ENCODE measurements at places on chromosomes 5 and 9.

- DNase-seq: peak; percentile 30
These were observed 42.4 kb downstream of the TRIO start for GRCh38 chr5:14185326-14186058.

- DNase-seq: no peak
These were observed 49.3 kb downstream of the CSNK1G3 start for GRCh38 chr5:123561230-123561629.

DNA sequence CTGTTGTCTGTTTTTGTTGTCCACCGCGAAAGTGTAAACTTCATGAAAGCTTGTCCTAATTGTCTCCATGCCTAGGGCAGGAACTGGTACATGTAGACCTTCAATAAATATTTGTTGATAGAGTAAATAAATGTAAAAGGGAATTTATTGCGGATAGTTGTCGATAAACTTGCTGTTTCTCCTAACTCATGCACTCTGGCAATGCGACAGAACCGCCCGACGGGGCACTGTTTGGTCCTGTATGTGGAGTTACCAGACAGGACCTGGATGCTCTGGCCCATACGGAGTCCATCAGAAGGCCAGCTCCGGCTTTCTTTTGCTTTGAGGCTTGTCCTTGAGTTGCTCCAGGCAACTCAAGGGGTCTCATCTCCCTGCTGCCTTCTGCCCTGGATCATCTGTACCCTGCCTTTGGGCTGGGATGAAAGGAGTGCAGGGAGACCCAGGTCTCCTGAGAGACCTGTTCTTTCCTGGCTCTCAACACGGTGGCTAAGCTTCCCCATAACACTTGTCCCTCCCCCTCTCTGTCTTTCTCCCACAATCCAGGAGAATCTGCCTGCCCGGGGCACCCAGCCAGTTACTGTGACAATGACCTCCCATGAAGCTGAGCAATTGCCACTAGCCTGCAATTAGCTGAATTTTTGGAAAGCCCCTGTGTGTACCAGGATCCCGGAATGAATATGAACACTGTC lies 149.5 kb upstream of the PTCH1 start:
- DNase-seq: no peak

DNA sequence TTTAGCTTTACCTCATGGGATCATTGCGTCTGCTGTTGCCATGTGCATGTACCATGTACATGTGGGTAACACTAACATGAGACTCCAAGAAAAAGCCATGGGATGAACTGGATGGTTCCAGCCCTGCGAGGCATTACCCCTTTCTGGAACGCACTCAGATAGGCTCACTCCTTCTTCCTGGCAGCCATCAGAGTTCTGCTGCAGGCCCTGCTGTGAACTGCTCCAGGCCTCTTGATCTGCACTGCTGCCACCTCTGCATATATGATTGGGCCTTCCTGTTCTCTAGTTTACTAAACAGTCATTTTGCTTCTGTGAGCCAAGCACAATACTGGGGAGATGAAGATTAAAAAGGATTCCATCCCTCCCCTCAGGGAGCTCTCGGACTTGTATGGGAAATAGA lies 220.5 kb downstream of the CD180 start:
- DNase-seq: no peak

GRCh38 chr9:128750926-128751595 lies 20.7 kb downstream of the ZER1 start:
- DNase-seq: no peak

DNA sequence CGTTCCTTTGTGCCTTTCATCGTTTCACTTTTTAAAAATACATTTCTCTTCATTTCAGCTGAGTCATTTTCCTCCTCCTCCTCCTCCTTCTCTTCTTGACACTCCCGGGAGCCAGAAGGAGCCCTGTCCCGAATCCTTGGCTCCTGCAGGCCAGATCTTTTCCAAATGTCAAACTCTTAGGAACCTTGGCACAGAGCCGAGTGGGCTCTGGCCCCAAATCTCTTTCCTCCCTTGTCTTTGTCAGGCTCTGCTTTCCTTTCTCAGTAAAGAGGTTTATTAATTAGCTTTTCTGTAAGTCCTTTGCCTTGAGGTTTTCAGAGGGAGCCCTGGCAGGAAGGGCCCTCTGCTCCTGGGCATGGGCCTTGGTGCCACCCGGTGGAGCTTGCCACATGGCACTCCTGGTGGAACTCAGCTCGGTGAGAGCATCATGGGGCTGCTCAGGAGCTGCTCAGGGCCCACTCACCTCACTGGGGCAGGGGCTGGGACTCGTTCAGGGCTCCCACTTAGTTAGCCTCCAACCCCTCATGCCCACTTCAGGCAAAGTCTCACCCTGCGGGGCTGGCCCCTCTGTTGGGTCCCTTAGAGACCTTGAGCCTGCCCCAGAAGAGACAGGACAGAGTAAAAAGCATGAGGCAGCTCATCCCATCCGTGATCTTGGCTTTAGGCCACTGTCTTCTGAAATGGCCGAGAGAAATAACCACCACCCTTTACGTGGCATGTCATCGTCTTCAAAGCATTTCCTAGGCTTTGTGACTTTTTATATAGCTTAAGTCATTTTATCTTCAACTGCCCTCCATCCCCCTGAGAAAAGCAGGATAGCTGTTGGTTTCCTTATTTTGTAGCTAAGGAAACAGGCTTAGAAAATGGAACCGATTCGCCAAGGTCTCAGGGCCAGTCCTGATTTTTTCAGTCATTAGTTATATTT lies 17.1 kb downstream of the STC2 start:
- DNase-seq: peak; percentile 57

DNA sequence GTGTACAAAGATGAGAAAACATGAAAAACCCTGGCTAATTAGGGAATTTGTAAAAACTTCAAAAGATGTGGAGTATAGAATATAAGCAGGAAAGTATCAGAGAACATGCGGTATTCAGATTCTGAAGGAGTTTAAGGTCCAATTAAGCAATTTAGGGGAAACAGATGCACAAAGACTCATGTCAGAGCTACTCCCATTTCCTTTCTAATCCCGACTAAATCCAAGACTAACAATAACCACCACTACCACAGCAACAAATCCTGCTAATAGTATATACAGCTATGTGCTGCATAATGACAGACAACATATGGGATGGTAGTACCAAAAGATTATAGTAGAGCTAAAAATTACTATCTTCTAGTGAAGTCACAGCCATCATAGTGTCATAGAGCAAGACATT lies 102.1 kb downstream of the LURAP1L start:
- no peak for DNase-seq

DNA sequence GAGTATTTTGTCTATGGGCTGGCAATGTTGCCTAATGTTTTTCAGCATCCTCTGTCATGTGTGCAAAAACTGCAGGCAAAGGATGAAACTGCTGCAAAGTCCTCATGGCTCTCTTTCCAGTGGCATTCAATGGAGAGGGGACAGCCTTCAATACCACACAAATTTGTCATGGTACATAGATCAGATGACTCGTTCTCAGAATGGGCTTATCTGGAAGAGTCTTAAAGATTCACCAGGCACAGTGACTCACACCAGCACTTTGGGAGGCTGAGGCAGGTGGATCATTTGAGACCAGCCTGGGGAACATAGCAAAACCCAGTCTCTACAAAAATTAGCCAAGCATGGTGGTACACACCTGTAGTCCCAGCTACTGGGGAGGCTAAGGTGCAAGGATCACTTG lies 5.3 kb downstream of the CDKN2AIPNL start:
- DNase-seq: no peak

DNA sequence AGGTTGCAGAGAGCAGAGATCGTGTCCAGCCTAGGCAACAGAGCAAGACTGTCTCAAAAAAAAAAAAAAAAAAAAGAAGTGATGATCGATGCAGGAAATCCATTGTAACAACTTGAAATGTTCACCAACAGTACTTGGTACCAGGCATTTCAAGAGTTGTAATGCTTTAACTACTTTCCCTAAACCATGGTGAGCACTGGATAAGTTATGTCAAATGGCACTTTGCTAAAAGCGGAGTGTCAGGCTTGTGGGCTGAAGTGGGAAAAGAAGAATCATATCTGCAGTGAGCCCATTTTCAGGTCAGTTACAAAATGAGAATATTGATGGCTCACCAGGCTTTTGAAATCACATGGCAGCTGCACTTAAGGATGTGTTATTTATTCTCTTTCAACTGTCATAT lies 202.2 kb downstream of the RFK start:
- DNase-seq: no peak

DNA sequence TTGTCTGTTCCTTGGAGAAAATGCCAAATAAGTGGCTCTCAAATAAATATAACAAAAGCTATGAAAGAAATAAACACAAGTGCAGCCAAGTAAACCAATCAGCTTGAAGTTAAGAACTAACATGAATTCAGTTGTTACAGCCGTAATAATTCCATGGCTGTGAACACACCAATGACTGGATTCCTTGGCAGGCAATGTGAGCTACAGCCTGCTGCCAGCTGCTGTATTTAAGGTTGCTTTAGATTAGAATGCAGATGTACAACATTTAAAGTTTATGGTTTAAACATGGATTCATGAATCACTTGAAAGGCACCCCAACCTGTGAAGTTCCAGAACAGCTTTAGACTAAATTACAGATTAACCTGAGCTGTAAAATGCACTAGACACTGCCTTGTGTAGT lies 626.4 kb upstream of the SEMA6A start:
- DNase-seq: no peak

DNA sequence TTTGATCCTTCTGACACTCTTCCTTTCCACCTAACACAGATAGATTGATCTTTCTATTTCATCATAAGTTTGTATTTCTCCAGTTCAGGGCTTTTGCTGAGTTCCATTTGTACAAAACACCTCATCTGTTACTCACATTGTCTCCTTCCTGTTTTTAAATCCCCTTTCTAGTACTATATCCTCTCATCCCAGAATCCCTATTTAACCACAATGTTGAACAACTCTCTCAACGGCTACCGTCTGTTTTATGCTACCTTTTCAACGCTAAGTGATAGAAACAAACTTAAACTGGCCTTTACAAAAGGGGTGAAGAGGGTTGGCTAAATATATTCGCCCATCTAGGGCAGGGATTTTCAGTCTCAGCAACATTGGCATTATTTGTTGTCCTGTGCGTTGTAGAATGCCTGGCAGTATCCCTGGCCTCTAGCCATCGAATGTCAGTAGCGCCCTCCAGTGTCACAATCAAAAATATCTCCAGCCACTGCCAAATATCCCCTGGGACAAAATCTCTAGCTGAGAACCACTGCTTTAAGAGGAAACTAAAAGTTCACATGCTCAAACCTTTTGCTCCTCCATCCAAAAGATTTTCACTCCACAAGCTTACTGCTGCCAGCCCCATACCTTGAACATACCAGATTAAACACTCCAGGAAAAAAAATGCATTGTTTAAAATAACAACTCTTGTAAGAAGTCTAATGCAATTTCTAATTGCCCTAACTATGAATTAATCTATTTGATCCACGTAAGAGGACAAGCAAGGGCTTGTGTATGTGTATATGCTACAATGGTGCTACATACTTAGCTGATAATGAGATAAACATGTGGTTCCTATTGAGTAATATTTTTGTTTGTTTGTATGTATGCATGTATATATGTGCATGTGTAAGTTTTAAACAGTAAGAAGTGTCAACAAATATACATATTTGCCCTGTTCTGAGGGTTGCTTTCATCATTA lies 344.0 kb downstream of the PTPRD start:
- DNase-seq: no peak

- no peak for DNase-seq
These were observed 54.8 kb downstream of the PWWP2A start for GRCh38 chr5:160064417-160064810.

DNA sequence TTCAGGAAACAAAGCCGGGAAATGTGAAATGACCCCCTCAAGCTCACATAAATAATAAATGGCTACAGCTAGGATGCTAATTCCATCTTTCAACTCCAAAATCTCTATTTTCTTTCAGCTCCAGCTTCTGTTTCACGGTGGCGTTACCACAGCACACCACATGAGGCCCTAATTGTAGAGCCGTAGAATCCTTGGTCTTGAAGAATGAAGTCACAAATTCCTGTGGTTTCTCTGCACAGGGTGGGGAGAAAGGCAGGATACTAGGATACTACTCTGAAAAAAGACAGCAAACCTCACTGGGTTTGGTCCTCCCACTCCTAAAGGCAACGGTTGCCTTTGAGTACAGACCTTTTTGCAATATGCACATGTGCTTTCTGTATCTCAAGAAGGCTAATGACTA lies 13.9 kb upstream of the RARS1 start:
- no peak for DNase-seq

- DNase-seq: no peak
These were observed 698 bp downstream of the NFX1 start for GRCh38 chr9:33291031-33291397.

- DNase-seq: no peak
These were observed 8.3 kb upstream of the PTBP3 start for GRCh38 chr9:112341730-112342129.

GRCh38 chr5:68745448-68745847 lies 348.4 kb upstream of the SLC30A5 start:
- peak; percentile 18 for DNase-seq

- no peak for DNase-seq
These were observed 5.7 kb downstream of the EGR1 start for GRCh38 chr5:138471052-138471361.

GRCh38 chr9:98315551-98316060 lies 60.2 kb upstream of the TBC1D2 start:
- peak; percentile 25 for DNase-seq

- DNase-seq: no peak
These were observed 102.9 kb upstream of the APC start for GRCh38 chr5:112634796-112635195.

GRCh38 chr5:120614531-120615180 lies 150.6 kb downstream of the PRR16 start:
- DNase-seq: no peak

GRCh38 chr5:149224282-149224681 lies 47.4 kb upstream of the AFAP1L1 start:
- no peak for DNase-seq

DNA sequence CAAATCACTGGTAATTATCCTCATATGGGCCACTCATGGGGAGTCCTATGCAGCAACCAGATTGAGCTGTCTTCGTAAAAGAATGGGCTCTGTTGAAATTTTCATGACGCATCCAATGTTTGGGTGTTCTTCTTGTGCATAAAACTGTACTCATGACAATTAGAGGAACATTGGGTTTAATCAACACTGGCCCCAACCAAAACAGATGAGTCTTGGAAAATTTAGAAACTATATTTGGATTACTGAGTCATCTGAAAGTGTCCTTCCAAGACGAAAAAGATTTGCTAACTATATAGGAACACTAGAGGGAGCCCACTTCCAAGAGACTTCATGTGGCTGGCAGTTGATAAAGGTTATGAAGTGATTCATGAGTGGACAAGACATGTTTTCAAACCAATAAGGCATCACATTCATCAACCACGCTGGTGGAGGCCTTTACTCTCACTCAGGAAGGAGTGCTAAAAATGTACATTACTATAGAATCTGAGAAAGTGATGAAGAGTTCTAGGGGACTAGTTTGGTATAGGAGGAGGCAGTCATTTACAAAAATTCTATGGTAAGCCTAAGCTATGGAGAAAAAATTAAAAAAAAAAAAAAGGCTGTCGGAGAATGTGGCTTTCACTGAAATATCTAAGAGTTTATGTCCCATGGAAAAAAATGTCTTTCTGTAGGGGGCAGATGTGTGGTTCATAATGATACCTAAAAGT lies 313.5 kb downstream of the PRDM9 start:
- DNase-seq: no peak

DNA sequence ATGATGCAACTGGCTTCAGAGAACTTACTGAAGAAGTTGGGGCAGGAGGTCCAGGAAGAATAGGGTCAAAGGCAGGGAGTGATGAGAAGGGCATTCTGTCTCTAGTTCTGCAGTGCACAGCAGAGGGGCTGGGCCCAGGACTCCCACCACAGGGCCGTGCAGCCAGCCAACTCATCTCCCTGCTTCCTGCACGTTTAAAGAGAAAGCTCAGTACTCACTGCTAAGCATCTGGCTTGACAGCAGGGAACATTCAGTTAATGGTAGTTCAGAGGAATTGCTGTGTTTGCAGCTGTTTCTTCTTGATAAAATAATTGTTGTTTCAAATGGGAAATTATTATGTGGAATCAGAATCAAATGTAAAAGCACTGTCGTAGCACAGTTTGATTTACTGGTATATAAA lies 25.6 kb upstream of the SCAMP1 start:
- DNase-seq: no peak
